NCI-H69 (cell line): ENCODE measurements at places on chromosomes 13 and 19.

DNA sequence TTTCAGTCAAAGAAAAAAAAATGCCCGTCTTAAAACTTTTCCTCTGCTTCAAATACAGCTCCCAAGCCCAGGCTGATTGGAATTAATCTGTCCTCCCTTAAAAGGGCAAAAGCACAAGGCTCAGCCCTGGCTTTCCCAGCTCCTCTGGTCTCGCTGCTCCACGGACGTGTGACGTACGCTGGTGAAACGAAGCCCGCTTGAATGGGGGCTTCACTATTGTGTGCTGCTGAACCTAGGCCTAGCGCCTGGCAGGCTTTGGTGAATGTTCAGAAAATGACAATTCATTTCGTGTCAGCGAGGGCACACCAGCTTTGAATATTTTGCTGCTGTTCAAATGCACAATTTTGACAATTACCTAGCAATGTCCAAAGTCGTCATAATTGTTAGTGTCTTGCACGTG lies 615 bp upstream of the ZNF135 start:
- no peak for DNase-seq

GRCh38 chr13:43596924-43597598 lies 189.7 kb downstream of the ENOX1 start:
- no peak for DNase-seq

DNA sequence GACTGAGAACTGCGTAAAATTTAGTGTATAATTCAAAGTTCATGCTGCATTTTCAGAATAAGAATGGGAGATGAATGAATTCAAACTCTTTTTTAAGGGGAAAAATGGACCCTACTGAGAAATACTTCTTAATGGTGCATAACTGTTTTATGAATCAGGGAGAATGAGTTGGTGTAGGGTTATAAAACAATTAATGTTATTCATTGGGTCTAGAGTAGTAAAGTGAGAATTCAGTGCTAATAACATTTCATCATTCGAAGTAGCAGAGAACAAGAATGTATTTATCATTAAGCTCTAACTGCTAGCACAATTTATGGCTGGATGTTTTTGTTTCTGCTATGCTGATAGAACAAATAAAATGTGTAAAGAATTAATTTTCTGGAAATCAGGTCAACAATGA lies 310.2 kb downstream of the SLITRK5 start:
- no peak for DNase-seq

DNA sequence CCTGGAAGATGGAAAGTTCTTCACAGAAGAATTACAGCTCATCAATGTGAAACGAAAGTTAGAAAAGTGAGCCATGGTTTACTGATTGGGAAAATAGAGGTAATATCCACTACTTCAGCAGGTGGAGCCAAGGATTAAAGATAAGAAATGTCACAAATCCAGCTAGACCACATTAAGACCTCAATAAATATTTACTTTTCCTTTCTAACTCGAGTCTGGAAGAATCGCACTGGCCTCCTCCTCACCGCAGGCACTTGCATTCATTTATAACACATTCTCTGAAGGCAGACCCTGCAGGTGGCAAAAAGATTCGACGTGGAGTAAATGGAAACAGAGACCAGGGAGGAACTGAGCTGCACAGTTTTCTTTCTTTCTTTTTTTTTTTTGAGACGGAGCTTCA lies 7.4 kb downstream of the SLC35E1 start:
- DNase-seq: no peak
